Hepatocyte (in vitro differentiated cells): ENCODE measurements at places on chromosomes 2 and 18. TPM values are rescaled to one million over a fixed set of nuclear protein-coding genes. Genes with fewer than 3 reads are reported as not detected.
A peak's percentile ranks its signal among the peaks of the same experiment; 100 is the strongest.

DNA sequence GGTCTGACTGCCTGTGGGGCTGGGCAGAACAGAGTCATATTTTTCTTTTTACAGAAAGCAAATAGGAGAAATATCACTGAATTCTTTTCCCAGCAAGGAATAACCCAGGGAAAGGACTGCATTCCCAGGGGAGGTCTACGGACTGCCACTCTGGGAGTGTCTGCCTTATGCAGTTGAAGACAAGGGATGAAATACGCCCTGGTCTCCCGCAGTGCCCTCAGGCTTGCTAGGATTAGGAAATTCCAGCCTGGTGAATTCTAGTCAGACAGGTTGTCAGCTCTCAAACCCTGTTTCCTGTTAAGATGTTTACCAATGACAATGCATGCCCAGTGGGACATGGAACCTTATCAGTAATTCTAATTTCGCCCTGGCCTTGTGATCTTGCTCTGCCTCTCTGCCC is 30.3 kb upstream of the PDK1 start:
- DNase-seq, result no peak

Gene M1AP
- 0.70 and 1.0 TPM in 2 replicates for total RNA-seq

Gene CHRND
- total RNA-seq, result not detected in 2 replicates

Gene CFAP221
- total RNA-seq, result 3.4 and 8.1 TPM in 2 replicates

DNA sequence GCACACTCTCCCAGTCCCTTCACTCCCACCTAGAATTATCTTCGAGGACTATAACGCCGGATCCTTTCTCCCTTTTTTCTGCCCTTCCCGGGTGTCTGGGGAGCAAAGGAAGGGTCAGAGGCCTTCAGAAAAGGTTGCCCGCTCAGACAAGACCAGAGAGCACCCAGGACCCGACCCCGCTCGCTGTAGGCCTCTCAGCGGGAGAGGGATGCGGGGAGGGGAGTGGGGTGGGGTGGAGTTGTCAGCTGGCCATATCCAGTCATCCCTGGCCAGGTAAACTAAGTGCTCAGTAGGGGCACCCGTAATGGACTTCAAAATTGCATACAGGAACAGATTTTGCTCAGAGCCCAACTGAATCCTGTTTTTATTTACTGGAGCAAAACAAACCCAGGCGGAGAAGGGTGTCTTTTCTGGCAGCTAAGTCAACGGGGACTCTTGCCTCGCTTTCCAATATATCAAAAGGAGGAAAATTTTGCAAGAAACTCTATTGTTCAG is 65.0 kb downstream of the NOL4 start:
- no peak for DNase-seq

- DNase-seq, result no peak
Measured at GRCh38 chr2:237497838-237498186, 10.8 kb downstream of the MLPH start.

DNA sequence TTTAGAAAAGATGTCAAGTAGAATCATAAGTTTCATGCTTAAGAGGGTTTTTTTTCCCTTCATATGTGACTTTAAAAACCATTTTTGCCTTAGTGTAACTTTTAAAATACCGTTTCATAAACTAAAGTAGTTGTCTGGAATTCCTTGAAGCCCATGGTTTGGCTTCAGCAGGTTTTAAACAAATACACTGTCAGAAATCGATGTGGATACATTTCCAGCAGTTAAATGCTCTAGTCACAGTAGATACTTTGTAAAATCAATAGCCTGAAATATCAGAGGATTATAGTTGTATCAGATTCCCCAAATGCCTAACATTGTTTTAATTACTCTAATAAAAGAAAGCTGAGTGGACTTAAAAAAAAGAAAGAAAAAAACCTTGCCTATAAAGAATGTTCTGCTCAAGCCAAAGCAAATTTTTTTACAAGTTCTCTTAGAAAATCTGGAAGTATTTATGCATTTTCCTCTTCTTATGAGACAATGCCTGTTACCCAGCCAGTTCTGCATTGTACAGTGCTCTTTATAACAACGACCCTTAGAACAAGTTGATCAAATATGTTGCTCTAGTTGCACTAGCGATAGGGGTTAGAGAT is 260.5 kb downstream of the LTBP1 start:
- DNase-seq, result no peak

DNA sequence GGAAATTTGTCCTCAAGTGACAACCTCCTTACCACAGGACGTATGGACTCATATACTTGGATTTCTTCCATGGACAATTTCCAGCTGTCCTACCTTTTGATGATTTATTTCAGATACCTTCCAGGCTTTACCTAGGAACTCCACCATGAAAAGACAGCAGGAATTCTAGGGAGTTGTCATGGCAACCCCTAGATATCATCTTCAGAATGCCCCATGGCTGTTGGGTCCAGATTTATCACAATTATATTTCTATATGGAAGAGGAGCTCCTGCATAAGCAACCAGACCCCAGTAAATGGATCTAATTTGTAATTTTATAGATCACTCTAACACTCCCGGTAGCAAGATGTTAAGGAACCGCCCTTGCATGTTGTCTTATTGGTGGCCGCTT is 102.3 kb upstream of the ZNF521 start:
- no peak for DNase-seq

Gene DNAH7
- total RNA-seq, result 0.68 and 1.2 TPM in 2 replicates

GRCh38 chr18:58991167-58991798 is 126.6 kb downstream of the ZNF532 start:
- no peak for DNase-seq

- no peak for DNase-seq
Measured at GRCh38 chr2:175008009-175008408, 2.8 kb upstream of the CHN1 start.

Gene ACVR2A
- total RNA-seq, result 37.3 and 43.0 TPM in 2 replicates

- DNase-seq, result peak; percentile 49
Measured at GRCh38 chr18:9868857-9869714, 16.7 kb upstream of the TXNDC2 start.

- no peak for DNase-seq
Measured at GRCh38 chr2:228600265-228600664, 418.8 kb upstream of the SPHKAP start.

- no peak for DNase-seq
Measured at GRCh38 chr18:66271962-66272361, 331.9 kb downstream of the CDH19 start.
